Activated T-cell treated with anti-CD3 and anti-CD28 coated beads for 1 hour (primary cell): ENCODE measurements at places on chromosomes 1 and 21.

DNA sequence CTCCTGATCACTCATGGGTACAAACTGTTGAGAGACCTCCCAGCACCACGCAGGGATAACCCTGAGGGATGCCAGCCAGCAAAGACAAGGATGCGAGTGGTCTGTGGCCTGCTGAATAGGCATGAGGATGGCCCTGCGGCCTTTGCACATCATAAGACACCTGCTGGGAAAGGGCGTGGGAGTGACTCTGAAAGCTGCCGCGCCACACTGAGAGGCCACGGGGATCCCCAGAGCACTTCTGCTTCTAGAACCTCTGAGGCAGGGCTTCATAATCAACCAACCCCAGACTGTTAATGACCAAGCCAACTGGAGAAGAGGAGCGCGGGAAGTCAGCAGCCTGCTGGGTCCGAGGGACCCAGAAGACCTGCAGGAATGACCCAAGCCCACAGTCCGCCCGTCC lies 73.8 kb downstream of the SH3BGR start:
- DNase-seq: no peak

DNA sequence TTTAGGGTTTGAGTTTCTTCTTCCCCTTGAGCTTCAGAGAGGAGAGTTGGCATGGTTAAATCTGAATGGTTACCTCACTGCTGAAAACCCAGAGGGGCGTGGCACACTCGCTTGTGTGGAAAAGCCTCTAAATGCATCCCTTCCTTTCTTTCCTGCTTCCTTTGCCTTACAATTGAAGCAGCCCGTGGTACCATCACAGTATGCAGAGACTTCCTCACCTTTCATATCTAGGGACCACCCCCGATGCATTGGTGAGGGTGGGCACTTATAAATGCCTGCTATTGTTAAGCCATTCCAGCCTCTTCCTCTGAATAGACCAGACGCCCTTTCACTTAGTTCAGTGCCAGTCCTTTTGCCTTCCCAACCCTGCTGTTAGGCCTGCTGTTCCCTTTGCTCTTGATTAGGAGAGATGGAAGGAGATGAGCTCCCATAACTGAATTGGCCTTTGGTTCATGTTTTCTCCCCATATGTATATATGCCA lies 21.9 kb upstream of the LAX1 start:
- no peak for DNase-seq

DNA sequence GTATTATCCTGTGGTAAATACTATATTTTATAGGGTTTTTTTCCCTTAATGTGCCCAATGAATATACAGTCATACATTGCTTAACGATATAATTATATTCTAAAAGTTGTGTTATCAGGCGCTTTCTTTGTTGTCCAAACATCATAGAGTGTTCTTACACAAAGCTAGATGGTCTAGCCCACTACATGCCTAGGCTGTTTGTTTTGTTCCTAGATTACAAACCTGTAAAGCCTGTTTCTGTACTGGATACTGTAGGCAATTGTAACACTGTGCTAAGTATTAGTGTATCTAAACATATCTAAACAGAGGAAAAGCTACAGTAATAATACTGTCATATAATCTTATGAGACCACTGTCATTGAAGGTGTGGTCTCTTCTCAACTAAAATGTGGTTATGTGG lies 242.6 kb upstream of the C1orf105 start:
- DNase-seq: no peak

- DNase-seq: no peak
Observed at GRCh38 chr1:212110617-212111016, 75.1 kb downstream of the DTL start.

GRCh38 chr1:200364091-200364759 lies 45.6 kb downstream of the ZNF281 start:
- DNase-seq: no peak

- no peak for DNase-seq
Observed at GRCh38 chr1:206851341-206852010, 13.9 kb upstream of the IL20 start.

DNA sequence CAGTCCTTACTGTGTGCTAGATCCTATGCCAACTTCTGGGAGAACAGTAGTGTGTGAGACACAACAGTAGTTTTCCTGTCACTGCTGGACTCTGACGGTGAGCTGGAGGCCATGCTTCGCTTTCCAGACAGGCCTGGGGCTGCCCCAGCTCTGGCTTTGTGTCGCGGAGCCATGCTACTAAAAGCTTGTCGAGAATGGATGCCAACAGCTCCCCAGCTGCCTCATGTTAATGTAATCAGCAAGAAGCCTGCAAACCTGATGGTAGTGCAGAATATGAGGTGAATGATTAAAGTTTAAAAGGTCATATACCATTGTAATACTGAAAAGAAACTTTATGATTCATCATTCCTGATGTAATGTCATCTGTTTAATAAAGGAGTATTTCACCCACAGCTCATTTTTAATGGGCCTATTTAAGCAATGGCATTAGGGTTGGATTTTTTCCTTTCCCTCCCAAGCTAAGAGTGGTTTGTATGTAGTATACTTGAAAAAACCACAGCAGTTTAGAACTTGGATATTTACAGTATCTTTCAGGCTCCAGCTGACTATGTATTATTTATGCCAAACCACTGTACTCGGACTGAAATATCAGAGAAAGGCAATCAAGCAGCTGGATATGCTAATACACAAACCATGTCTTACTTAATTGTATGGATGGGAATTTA lies 343.0 kb downstream of the NUF2 start:
- DNase-seq: no peak

DNA sequence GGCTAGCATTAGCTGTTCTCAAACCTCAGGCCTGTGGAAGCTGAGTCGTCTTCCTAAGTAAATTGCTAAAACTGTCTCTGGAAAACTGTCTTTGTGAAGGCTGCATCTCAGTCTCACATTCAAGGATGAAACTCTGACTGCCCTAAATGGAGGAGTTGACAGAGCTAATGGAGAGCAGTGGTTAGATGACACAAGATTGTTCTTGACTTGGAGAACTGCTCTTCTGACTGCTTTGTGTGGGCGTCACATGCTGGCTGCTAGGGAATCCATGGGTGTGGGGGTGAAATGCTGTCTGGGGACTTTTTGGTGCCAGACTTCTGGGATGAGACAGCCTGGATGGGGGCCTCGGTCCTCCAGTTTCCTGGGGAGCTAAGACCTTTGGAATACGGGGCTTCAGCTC lies 24.5 kb upstream of the TSPAN2 start:
- no peak for DNase-seq

DNA sequence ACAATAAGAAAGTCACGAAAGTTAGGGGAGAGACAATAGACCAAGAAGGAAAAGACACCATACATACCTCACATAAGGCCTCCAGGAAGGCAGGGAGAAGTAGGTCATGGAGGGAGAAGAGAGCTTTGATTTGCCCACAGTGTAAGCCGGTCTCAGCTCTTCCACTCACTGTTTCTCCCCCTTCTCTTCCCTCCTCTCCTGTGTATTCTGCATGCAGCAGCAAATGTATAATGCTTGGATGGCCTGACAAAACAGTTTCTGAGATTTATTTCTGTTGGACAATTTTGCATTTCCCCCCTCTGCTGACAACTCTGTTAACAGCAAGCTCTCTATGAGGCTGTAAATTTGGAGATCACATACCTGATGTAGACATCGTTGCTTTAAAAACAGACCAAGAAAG lies 318.9 kb downstream of the OMA1 start:
- DNase-seq: no peak

DNA sequence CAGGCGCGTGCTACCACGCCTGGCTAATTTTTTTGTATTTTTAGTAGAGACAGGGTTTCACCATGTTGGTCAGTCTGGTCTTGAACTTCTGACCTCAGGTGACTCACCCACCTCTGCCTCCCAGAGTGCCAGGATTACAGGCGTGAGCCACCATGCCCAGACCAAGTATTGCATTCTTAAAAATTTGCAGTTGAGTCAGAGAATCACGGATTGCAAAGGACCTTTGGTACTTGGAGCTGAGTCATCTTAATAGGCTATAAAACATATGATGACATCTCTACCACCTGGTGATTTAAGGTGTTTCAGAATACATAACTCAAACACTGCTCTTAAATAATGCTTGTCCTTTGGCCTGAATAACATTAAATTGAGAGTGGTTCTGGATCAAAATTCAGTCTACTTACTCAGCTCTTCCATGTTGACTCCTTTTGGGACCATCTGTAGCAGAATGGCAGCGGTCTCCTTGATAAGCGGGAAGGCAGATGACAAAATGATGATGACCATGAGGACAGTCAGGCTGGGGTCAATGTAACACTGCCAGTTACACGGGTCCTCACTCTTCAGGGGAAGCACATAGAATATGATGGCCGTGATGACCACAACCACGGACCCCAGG lies 10.4 kb downstream of the SLC30A10 start:
- no peak for DNase-seq

GRCh38 chr1:36530261-36530660 lies 47.5 kb upstream of the CSF3R start:
- DNase-seq: no peak

DNA sequence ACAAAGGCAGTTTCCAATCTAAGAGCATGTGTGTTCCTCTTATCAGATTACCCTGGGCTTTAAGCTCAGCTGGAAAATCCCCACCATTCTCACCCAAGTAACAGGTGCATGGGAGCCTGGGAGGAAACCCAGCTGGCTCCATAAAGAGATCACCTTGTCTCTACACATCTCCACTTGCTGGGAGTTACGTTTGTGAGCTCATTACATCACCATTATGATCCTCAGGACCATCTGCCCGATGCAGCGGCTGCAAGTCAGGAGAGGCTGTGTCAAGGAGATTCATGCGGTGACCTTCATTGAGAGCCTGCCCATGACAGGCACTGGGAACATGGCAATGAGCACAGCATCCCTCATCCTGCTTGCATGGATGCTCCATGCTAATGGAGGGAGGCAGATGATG lies 618.0 kb downstream of the NPHP4 start:
- no peak for DNase-seq

GRCh38 chr1:219537223-219537631 lies 75.7 kb downstream of the ZC3H11B start:
- no peak for DNase-seq

DNA sequence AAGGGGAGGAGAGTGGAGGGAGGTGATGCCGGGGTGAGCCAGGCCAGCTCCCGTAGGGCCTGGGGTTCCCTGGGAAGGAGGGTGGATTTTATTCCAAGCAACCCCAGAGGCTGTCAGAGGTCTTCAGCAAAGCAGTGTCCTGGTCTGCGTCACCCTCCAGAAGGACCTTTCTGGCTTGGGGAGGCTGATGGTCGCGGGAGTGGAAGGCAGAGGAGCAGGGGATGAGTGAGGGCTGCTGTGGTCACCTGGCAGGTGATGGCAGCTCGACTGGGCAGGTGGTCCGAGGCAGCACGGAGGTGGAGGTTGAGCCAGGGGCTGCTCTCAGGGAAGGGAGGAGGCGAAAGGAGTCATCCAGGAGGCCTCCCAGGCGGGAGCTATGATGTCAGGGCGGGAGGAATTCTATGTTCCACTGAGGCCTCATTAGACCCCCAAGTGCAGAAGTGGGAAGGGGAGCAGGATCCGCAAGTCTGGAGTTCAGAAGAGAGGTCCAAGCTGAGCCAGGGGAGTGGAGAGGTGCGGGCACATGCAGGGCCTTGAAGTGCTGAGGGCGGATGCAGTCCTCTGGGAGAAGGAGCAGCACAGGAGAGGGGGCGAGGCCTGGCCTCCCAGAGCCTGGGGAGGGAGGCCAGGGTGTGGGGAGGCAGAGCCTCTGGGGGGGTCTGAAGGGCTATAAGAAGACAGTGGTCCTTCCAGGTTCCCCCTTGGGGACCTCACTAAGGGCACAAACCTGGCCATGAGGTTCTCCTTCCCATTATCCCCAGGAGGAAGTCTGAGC lies 33.3 kb downstream of the BMP8A start:
- no peak for DNase-seq

- no peak for DNase-seq
Observed at GRCh38 chr1:241589521-241589920, 50.6 kb downstream of the CHML start.

DNA sequence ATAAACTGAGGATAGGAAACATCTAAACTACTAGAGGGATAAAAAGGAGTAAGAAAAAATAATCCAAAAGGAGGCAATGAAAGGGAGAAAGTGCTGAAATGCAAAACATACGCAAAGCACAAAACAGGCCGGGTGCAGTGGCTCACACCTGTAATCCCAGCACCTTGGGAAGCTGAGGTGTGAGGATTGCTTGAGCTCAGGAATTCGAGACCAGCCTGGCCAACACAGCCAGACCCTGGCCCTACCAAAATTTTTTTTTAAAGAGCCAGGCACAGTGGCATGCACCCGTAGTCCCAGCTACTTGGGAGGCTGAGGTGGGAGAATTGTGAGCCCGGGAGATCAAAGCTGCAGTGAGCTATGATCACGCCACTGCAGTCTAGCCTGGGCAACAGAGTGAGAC lies 10.5 kb downstream of the SPOCD1 start:
- DNase-seq: no peak

- DNase-seq: no peak
Observed at GRCh38 chr1:150508982-150509381, 1.1 kb downstream of the ECM1 start.

GRCh38 chr1:78236716-78237115 lies 190.9 kb downstream of the GIPC2 start:
- no peak for DNase-seq

DNA sequence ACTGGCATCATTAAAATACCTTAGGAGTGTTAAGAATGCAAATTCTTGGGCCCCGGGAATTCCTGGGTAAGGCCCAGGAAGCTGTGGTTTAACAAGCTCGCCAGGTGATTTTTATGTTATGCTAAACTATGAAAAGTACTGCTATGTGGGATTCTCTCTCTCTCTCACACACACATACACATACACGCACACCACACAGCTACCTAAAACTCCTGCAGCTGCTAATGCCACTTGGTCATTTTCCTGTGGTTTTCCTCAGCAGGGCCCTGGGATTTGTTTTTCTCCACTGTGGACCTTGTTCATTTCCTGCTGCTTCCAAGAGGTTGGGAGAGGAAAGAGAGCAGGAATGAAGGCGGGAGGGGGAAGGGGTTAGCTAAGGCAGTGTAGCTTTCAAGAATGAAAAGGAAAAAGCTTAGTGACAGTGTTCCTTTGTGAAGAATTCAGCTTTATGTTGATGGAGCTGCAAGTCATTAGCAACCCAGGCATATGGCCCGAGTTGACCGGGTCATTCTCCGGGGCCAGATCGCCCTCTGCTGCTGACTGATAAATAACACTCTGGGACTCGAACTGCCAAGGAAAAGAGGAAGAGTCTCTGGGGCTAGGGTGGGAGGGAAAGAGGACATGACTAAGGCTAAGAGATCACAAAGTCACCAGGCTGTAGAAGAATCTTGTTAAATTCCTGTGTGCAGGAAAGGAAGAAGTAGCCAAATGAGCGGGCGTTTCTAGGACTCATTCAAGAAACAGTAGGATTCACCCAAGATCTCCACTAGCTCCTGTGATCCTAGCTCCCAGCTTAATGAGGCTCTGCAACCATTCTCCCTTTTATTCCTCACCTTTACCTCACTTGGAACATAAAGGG lies 30.5 kb upstream of the LRIG2 start:
- no peak for DNase-seq

GRCh38 chr1:55140137-55140536 lies 75.0 kb downstream of the USP24 start:
- DNase-seq: no peak

- no peak for DNase-seq
Observed at GRCh38 chr1:44012404-44012803, 18.9 kb downstream of the SLC6A9 start.

GRCh38 chr1:226476648-226477319 lies 68.9 kb upstream of the PARP1 start:
- DNase-seq: no peak

- DNase-seq: no peak
Observed at GRCh38 chr1:56355422-56355821, 223.9 kb downstream of the PLPP3 start.
